Pulmonary artery endothelial cell (primary cell): ENCODE measurements at places on chromosomes 13 and 19. TPM values are rescaled to one million over a fixed set of nuclear protein-coding genes. Genes with fewer than 3 reads are reported as not detected.

- no peak for DNase-seq
These were observed 74.9 kb downstream of the WTIP start for GRCh38 chr19:34556488-34556887.

GRCh38 chr19:7873304-7874075, 700 bp downstream of the PRR36 start:
- no peak for DNase-seq

DNA sequence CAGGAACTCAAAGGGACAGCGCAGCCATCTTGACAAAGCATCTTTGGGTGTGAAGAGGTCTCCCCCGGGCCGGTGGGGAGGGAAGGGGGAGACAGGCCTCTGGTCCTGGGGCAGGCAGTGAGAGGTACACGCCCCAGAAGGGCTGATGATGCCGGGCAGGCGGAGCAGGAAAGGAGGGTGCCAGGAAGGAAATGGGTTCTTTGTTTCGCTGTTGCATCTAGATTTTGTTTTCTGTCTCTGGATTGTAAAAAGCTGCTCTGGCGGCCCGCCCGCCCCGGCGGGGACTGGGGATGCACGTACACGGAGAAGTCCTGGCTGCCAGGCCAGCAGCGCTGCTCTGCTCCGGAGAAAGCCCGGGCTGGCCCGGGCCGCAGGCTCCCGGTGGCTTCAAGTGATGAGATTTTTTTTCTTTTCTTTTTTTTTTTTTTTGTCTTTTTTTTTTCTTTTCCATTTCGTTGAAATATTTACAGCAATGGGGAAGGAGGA, 13.2 kb upstream of the ASF1B start:
- DNase-seq = peak; percentile 37

DNA sequence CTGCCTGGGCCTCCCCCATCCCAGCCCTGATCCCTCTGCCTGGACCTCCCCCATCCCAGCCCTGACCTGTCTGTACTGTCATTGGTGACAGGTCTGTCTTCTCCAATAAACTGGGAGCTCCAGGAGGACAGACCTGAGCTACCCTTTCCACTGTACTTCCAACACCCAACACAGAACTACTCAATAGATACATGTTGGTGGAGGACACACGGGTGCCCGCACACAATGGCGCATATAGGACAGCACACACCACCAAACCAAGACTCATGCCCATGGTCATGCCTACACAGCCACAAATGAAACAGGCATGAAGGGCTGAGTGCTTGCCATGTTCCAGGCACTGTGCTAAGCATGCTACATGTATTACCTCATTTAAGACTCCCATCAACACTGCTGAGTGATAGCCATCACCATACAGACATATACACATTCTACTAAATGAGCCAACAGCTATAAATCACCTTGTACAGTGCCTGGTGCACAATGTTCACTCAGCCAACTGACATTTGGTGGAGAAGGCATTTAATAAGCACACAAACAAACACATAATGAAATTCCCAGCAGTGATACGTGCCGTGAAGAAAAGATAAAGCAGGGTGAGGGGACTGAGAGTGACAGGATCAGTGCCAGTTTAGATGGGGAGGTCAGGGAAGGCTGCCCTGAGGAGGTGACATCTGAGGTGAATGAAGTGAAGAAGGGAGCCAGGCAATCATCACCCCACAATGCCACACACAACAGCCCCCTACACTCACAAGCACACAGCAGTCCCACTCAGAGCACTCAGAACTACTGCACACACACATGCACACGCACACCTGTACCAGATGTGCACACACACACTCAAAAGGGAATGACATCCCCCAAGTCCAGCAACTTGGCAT, 857 bp downstream of the POU2F2 start:
- DNase-seq = no peak

GRCh38 chr13:52399046-52399445, 6.9 kb downstream of the THSD1 start:
- DNase-seq = no peak

DNA sequence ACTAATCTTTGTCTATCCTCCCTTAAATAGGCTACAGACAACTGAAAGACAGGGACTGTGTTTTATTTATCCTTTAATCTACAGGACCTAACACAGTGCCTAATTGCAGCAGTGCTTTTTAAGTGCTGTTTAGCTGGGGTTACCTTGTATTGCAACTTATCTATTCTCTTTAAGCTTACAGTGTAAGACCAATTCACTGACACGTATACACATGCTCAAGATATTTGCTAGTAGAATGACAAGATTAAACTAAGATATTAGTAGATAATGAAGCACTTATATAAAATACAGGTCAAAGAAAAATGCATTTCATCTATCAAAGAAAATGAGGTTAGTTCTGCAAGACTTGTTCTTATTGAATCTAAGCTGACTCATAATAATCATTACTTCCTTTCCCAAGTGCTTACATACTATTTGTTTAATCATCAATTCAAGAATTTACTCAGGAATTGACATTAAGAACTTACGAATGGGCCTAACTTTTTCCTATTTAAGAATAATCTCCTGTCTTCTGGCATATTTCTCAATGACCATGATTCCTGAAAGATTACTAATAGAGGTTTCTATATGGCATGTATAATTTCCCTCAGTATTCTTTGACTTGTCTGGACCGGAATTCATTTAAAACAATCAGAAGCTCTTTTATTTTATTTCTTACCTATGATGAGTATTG, 75.8 kb upstream of the MAB21L1 start:
- DNase-seq = no peak

GRCh38 chr13:36275190-36276002, 22.2 kb downstream of the CCDC169 start:
- DNase-seq = no peak

- DNase-seq = no peak
These were observed 118.7 kb downstream of the FOXO1 start for GRCh38 chr13:40547591-40548315.

GRCh38 chr19:8366121-8366581, 2.2 kb downstream of the ANGPTL4 start:
- DNase-seq = no peak

The PPM1N gene
- 0.92 and 3.0 TPM in 2 replicates for total RNA-seq

The GRK1 gene
- not detected in 2 replicates for total RNA-seq

The CLDN10 gene
- total RNA-seq = 0.28 and 0.40 TPM in 2 replicates
